Stimulated activated CD8-positive, alpha-beta memory T cell treated with anti-CD3 and anti-CD28 coated beads, Interleukin-2, amount 100 ng/mL, for 48 hours (primary cell): ENCODE measurements at places on chromosomes 1 and 21.

- peak; percentile 75 for DNase-seq
These were observed 22.9 kb downstream of the KCNA10 start for GRCh38 chr1:110495926-110496600.

- DNase-seq: no peak
These were observed 39.3 kb downstream of the MAGI3 start for GRCh38 chr1:113429461-113430153.

GRCh38 chr1:13901597-13901996, 201.6 kb downstream of the PRDM2 start:
- no peak for DNase-seq

- no peak for DNase-seq
These were observed 19.2 kb downstream of the IER5 start for GRCh38 chr1:181107711-181108110.

- DNase-seq: no peak
These were observed 49.8 kb downstream of the KCNT2 start for GRCh38 chr1:196558411-196558810.

GRCh38 chr1:201053155-201053860, 29.8 kb upstream of the KIF21B start:
- DNase-seq: no peak

DNA sequence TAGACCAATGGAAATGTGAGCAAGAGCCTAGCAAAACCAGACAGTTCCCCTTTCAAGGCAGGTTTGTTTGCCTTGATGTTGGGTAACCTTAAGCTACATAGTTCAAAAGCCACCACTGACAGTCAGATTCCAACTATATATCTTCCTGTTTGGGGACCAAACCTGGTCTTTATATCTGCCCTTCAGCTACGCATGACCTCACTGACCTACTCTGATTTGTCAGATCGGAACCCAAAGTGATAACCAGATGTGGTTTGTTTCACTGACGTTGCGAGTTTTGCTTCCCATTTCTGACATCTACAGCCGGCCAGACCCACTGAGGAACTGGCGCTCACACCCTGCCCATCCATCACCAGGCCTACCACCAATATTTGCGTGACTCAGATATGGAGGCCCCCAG, 361.1 kb upstream of the CHRM3 start:
- DNase-seq: no peak

DNA sequence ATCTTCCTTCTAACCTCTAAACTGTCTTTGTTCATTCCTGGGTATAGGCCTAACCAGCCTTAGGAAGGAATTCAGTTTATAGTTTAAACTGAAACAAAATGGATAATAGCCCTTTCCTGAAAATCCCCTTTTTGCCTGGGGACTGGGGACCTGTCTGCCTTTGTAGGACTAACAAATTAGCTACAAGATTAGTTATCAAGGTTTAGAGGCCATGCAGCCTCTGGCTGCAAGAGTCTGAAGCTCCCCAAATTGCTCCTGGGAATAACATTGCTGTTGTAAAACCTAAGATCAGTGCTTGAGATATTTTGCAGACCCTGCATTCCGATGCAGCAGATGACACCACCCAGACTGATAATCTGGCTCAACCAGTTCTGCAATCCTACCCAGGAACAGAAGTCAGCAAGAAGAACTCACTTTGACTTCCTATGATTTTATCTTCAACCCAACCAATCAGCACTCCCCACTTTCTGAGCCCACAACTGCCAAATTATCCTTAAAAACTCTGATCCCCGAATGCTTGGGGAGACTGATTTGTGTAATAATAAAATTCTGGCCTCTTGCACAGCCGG, 96.6 kb upstream of the ETV3 start:
- DNase-seq: no peak

- DNase-seq: no peak
These were observed 13.8 kb downstream of the GPATCH2 start for GRCh38 chr1:217617126-217617525.

DNA sequence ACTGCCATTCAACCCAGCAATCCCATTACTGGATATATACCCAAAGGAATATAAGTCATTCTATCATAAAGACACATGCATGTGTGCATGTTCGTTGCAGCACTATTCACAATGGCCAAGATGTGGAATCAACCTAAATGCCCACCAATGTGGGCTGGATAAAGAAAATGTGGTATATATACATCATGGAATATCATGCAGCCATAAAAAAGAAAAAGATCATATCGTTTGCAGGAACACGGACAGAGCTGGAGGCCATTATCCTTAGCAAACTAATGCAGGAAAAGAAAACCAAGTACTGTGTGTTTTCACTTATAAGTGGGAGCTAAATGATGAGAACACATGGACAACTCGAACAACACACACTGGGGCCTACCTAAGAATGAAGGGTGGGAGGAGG, 123.7 kb downstream of the CDC7 start:
- no peak for DNase-seq

GRCh38 chr1:161098210-161099068, at the start of gene KLHDC9:
TSS of gene KLHDC9 (plus strand) at chr1:161098361. CDS start at chr1:161098536, 175 bp downstream.
- peak; percentile 70 for DNase-seq
